ENCODE measurements at places on chromosomes 7 and 10.

GRCh38 chr7:131359136-131359776, 31.6 kb downstream of the MKLN1 start:
- DNase-seq: no peak

GRCh38 chr10:64316416-64316815, 795.2 kb downstream of the REEP3 start:
- no peak for DNase-seq

DNA sequence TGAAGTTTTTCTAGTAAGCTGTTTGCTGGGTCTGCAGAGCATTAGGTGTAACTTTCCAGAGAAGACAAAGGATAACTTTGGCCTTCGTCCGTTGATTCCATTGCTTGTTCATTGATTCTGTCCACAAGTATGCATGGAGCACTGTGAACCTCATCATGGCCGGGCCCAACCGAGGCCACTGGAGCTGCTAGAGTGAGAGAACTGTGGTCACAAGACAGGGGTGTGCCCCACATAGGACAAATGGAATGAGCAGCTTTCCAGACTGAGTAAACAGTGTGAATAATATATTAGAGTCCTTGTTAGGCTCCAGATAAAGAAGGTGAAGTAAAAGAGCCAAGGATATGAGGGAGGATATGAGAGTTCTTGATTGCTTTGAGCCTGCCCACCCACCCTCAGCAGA, 24.9 kb downstream of the MBL2 start:
- DNase-seq: no peak

DNA sequence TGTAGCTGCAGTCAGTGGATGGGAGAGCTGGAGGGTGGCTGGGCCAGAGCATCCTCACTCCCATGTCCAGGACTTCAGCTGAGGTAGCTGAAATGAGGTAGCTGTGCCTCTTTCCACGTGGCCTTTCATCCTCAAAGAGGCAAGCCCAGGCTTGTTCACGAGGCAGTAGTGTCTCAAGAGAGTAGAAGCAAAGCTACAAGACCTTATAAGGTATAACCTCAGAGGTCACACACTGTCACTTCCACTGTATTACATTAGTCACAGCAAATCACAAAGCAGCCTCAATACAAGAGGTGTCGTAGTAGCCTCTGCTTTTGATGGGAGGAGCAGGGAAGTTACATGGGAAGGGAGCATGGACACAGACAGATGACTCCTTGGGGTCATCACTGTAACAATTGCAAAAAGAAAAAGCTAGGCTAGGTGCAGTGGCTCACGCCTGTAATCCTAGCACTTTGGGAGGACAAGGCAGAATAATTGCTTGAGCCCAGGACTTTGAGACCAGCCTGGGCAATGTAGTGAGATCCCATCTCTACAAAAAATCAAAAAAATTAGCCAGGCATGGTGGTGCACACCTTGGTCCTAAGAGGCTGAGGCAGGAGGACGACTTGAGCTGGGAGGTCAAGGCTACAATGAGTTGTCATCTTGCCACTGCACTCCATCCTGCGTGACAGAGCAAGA, 97.5 kb downstream of the SKIDA1 start:
- no peak for DNase-seq

DNA sequence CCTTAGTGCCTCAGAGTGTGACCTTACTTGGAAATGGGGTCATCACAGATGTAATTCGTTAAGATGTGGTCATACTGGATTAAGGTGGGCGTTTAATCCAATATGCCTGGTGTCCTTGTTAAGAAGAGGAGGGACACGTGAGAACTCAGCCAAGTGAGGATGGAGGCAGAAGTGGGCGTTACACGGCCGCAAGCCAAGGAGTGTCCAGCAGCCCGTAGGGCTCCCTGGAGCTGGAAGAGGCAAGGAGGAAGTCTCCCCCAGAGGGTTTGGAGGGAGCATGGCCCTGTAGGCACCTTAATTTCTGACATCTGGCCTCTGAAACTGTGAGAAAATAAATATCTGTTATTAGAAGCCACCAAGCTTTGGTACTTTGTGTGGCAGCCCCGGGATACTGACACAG, 21.3 kb downstream of the DOCK1 start:
- DNase-seq: no peak

DNA sequence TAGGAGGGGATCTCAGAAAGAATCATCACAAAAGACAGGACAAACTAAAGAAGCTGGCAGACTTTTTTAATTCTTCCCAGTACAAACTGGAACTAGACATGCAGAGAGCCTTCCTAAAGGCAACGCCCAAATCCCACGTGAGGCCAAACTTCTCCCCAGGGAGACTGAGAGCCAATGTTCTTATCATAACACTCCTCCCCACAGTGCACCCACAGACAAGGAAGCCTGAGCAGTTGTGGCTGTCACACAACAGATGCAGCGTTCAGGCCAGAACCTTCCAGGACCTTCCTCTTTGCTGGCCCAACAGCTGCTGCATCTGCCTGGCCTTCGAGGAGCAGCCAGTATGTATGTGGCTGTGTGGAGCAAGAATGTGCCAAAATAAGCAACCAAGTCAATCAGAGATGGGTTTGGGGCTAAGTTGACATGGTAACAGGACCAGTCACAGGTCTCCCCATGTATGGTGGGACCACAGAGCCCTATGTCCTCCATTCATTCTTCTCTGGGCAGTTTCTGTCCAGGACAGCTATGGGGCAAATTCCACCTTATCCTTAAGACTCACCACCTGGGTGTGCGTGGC, 34.9 kb downstream of the SRPK2 start:
- peak; percentile 33 for DNase-seq

Measured in Ammon's horn (tissue), 1 donor.